ENCODE measurements at places on chromosomes 2 and 18.

DNA sequence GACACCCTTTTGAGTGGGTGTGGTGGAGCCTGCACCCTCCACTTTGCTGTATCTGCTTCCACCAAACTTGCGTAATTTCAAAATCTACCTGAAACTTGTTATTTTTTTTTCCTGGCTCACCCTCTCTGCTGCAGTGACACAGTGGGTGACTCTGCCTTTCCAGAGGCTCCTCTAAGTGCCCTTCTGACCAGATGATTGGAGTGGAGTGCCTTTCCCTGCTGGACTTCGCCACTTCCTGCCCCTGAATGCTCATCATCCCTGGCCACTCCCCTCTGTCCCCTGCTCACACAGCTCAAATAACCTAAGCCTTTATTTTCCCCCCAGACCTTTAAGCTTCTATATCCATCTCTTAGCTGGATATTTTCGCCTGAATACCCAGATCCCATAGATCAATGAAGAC is 777.5 kb upstream of the ID2 start:
- DNase-seq, result no peak

GRCh38 chr2:241131531-241131930 is 17.7 kb downstream of the PASK start:
- DNase-seq, result no peak

DNA sequence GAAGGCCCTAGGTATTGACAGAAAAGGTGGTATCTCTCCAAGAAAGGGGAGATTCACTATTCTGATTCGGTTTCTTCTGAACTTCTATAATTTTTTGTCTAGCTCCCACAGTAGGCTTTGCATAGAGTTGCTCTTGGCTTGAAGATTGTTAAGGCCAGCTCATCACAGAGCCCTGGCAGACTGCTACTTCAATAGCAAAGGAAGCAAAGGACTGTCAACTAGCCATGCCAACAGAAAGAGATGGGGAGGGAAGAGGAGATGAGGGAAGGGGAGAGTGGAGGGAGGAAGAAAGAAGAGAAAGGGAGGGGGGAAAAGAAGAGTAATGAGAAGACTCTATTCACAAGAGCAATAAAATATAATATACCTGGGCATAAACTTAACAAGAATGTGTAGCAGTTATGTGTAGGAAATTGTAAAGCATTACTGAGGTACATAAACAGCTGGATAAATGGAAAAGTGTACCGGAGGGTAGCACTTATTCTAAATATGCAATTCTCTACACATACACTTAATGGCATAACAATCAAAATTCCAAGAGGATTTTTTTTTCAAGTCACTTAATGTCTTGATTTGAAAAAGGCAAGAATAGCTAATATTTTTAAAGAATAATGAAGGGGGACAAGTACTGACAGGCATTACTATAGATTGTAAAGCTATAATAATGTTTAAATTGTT is 102.5 kb downstream of the LOXHD1 start:
- DNase-seq, result no peak

GRCh38 chr2:54040250-54040649 is 69.5 kb upstream of the PSME4 start:
- no peak for DNase-seq

DNA sequence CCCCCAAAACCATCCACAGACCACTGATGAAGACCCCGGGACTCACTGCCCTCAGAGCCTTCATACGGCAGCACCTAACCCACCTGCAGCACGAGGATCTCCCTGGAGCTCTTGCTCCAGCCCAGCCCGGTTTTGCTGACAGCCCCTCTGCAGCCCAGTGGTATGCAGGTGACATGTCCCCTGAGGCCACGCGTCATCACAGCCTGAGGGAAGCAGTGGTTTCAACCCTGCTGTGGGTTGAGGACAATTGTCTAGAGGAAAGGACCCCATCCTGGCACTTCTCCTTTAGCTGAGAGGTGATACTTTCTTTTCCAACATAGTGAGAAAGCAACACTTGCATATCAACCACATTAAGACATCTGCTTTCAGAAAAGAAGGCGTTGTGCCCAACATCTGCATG is 134.0 kb downstream of the SEPTIN10 start:
- DNase-seq, result no peak

GRCh38 chr2:155815851-155816250 is 516.7 kb downstream of the NR4A2 start:
- DNase-seq, result no peak

DNA sequence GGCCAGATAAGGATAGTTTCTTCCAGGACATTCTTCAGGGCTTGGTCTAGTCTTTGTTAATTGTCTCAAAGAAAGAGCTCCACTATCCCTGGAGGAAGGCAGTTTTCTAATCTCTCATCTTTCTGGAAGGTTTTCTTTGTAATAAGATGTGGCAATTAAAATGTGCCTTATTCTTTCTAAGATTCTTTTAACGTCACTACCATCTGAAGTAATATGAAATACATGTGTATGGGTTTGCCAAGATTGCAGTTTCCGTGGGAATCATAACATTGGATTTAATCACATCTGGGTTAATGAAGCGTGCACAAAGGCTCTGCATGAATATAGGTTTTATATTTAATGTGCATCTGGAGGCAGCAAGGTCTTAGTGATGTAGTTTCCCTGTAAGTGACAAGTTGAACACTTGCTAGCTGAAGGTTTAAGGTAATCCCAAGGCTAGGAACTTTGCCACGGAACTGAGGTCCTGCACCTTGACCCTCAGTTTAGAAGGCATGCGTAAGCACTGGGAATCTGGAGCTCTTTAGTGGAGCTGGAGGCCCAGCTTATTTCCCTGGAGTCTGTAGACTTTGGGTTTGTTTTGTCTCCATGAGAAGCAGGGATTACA is 25.7 kb downstream of the DIS3L2 start:
- no peak for DNase-seq
